ENCODE measurements at places on chromosomes 7 and 10.

GRCh38 chr10:62048919-62049623 lies 147.6 kb downstream of the ARID5B start:
- DNase-seq: peak; percentile 84

DNA sequence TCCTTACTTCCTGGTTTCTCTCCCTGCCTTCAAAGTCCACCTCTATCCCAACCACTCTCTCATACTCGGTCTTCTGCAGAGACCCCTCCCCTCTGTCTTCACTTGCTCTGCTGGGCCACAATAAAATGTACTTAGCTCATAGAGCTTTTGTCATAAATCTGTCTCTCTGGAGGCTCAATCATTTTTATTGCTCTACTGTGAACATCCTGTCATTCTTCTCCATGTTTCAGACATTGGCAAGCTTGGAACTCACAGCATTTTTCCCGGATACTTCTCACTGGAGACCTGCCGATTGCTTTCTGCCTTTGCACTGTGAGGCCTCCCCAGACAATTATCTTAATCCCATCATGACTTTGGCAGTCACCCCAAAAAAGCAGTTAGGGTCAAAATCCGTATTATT lies 192.3 kb upstream of the ZMIZ1 start:
- DNase-seq: no peak

GRCh38 chr7:43694399-43694748 lies 34.9 kb downstream of the COA1 start:
- DNase-seq: no peak

DNA sequence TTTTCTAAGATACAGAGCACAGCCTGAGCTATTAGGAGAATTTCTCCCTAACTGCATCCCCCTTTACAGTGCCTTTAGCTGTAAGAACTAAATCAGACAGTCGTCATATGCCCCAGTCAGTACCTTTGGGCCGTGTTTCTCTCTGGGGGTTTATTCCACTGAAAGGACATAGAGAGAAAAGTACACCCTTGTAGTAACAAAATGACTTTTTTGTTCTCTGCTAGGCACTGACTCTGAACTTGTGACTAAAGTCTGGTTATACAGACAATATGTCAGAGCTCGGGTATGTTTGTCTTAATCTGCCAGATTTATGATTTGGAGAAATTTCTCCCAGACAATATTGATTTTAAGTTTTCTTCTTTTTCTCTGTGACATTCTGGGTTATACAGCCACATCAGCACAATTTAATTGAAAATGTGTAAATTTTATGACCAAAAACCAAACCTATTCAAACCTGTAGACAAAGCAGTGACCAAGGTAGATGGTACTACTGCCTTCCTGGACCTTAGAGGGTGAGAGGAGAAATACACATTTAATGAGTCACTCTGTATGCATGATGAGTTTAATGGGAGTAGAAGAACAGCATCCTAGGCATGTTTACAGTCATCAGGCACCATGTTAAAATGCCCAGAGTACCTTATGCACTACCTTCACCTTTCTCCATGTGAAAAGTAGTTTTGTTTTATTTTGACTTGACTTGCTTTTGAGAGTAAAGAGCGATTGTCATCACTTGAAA lies 156.1 kb upstream of the PLXDC2 start:
- no peak for DNase-seq

DNA sequence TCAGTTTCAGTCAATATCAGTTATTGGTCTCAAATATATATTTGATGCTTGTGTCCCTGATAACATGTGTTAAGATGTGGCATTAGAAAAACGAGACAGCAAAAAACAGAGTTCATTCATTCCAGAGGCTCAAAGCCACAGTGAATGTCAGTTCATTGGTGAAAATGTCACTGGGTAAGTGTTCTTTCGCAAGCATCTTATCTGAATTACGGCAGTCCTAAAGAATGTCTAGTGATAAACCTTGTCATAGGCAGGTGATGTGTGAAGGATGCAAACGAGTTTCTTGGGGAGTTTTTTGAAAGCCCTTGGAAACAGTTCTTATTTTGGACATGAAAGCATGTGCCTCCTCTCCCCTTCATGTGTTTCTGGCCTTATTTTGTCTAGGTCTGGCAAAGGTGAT lies 45.9 kb upstream of the RELN start:
- DNase-seq: no peak

- no peak for DNase-seq
Measured at GRCh38 chr7:33107136-33108066, 1.8 kb downstream of the RP9 start.

- no peak for DNase-seq
Measured at GRCh38 chr10:77643795-77644468, 6.3 kb upstream of the KCNMA1 start.

DNA sequence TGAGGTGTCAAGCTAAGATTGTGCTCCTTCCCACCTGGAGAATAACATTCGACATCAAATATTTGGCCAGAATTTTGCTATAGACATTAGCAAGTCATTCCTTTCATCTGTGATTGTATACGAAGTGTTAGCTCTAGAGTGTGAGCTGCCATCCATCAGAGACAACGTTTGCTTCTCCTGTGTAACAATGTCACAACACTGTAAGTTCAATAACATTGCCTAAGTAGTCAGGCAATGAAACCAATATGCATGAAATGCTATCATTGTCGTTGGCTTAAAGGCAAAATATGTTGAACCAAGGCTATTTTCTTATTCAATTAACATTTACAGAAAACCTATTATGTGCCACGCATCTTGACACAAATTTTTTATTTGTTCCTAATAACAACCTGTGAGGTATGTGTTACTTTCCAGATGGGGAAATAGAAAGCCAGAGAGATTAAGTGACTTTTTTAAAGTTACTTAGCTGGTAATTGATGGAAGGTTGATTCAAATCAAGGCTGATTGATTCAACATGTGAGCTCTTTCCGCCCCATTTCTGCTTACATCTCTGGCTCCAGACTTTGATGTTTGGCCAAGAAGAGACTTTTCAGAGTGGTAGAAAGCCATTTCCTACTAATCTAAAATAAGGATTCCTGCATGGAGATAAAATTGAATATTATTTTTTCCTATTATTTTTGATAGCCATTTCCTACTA lies 32.0 kb downstream of the BET1 start:
- no peak for DNase-seq

GRCh38 chr7:71937840-71938371 lies 474.2 kb downstream of the CALN1 start:
- no peak for DNase-seq

- DNase-seq: no peak
Measured at GRCh38 chr10:114022766-114023597, 20.7 kb upstream of the ADRB1 start.

- DNase-seq: no peak
Measured at GRCh38 chr10:113691381-113691780, 11.7 kb downstream of the CASP7 start.

- no peak for DNase-seq
Measured at GRCh38 chr10:24951201-24952142, 934 bp downstream of the PRTFDC1 start.

DNA sequence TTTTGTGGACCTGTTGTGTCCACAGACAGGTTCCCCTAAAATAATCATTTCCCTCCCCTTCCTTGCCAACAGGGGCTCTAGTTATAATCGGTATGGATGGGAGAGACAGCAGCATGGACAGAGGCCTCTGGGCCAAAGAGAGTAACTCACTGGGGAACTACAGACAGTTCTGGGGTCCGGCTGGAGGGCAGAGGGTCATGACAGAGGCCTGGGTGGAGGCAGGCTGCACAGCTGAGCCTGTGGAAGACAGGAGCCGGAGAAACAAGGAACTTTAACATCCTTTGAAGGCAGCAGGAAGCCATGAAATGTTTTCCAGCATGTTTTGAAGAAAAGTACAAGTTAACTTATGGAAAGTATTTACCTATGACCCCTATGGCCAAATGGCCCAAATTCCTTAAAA lies 68.6 kb downstream of the PDIA4 start:
- DNase-seq: no peak

DNA sequence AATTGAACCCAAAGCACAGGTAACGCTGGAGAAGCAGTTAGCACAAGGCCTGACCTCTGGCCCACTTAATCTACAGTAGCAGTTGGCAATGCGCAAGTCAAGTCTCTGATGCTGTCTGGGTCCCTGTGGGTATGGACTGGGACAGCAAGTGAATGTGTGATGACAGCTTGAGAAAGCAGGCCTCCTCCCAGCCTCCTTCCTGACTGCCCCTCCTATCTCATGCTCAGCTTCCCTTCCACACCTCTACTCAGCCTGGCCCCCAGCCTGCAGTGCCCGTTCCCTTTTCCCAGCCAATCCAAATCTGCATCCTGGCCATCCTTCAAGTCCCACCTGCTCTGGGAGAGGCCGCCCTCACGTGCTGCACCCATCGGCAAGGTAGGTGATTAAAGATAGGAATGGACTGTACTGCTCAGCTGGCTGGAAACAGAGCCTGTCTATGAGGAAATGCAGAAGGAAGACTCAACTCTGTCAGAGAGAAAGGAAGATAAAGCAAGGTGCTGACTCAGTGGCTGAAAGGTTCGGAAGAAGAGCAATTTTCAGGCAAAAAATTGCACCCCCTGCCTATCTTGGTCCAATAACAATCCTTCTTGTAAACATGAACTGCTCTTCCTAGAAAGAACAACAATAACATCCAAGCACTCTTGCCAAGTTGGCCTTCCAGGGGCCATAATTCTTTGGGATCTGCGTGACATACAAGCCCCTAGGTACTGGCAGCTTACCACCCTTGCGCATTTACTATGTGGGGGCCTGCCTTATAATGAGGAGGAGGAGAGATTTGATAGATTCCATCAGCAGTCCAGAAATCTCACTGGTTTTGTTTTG lies 16.6 kb upstream of the FGFR2 start:
- DNase-seq: no peak

DNA sequence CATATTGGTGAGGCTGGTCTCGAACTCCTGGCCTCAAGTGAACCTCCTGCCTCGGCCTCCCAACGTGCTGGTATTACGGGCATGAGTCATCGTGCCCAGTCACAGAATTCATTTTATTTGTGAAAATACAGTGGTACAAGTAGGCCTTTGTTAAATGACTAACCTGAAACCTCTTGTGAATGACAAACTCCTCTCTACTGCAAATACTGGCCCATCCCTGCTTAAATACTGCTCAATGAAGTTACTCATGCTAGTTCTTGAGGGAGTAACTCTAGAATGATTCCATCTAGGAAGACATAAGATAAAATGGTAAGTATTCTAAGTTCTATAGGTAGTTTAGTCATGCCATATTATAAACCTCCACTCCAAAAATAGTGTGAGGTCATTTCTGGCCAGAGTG lies 80.7 kb downstream of the UBE2H start:
- DNase-seq: no peak

DNA sequence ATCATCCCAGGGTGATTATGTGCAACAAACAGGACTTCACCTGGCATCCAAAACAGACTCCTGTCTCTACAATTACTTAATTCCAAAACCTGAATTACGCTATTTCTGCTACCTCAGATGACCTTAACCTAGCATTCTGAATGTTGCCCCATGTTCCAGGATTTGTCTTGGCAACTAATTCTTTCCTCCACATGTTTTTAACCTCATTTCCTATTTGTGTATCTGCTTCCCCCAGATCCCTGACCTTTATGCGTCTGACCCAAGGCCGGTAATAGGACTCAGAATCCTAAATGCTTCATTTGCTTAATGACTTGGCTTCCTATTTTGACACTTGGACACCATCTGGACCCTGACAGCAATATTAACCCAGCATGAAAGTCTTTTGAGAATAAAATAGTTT lies 8.7 kb upstream of the ING3 start:
- DNase-seq: no peak
